ENCODE measurements at places on chromosomes 4 and X.
A peak's percentile ranks its signal among the peaks of the same experiment; 100 is the strongest.

GRCh38 chr4:41155194-41155830 is 59.0 kb downstream of the APBB2 start:
- peak; percentile 76 for ATAC-seq

DNA sequence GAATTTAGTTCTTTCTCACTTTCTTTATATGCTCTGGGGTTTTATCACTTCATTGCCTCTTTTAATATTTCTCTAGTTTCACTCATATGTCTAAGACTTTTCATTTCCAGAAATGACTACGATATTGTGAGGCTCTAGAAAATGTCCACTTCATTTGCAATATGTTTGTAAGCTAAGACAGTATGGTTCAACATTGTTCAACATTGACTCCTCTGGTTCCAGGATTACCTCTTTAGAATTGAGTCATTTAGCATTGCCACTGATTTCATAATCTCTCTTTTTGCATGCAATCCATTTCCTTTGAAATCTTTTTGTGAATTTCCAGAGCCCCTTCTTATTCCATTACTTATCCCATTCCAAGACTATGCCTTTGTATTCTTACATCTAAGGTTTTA is 32.3 kb downstream of the BBS12 start:
- ATAC-seq: peak; percentile 55

GRCh38 chr4:38482696-38483095 is 181.3 kb upstream of the KLF3 start:
- ATAC-seq: no peak

DNA sequence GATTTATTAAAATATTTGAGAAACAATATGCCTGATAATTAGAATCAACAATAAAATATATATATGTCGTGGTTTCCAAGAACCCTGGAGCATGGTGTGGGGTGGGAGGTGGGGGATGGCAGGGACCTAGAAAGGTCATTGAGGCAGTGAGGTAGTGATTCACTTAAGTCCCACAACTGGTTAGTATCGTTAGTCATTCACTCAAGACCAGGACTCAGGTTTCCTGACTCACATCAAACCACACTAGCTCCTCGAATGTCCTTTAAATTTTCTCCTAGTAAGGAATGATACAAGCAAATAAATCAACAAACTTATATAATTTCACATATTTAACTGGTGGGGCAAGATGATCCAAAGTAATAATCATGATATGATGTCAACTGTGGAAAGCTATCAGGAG is 158.8 kb upstream of the AADAT start:
- ATAC-seq: no peak

DNA sequence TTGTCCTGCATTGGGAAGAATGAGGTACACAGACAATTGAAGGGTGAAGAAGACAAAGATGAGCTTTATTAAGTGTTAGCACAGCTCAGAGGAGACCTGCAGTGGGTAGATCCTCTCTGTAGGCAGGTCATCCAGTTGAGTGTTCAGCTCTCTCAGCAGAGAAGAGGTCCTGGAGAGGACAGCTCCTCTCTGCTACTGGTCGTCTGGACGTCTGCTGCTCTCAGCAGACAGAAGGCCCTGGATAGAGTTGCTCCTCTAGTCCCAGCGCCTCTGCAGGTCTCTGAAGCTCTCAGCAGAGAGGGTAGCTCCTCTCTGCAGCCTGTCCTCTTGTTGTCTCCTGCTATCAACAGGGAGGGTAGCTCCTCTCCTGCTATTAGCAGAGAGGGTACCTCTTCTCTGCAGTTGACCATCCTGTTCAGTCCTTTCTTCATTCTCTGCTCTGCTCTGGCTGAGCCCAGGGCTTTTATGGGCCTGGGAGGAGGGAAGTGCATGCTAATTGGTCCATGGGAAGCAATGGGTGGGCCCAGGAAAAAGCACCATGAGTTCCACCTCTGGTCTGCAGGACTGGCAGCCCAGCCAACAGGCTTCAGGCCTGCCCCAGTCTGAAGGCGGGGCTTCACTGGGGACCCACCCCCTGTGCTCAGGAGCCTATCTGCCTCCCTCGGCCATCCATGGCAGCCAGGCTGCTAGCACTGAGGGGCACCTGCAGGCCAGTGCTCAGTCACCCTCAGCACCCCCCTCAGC is 54.1 kb upstream of the IBSP start:
- ATAC-seq: no peak
